Diencephalon (tissue), 1 donor: ENCODE measurements at places on chromosomes 3 and 15. TPM values are rescaled to one million over a fixed set of nuclear protein-coding genes. Genes with fewer than 3 reads are reported as not detected.

CLDN18 gene
- total RNA-seq = not detected

PPM1M gene
- 7.4 TPM for total RNA-seq

CIAO2A gene
- total RNA-seq = 40.8 TPM

PAK2 gene
- 48.2 TPM for total RNA-seq

DPPA2 gene
- total RNA-seq = not detected

DPP8 gene
- 87.9 TPM for total RNA-seq

TMCO5A gene
- not detected for total RNA-seq

GRM7 gene
- 76.1 TPM for total RNA-seq

CFAP92 gene
- 6.5 TPM for total RNA-seq

ALS2CL gene
- 2.1 TPM for total RNA-seq

LINGO1 gene
- total RNA-seq = 45.2 TPM

ZNF860 gene
- 6.7 TPM for total RNA-seq

GOLGA6D gene
- total RNA-seq = not detected

RPP25 gene
- 8.1 TPM for total RNA-seq

SYNPR gene
- 105 TPM for total RNA-seq

GRAMD1C gene
- 10.8 TPM for total RNA-seq

BOC gene
- total RNA-seq = 10.4 TPM

HCN4 gene
- 5.1 TPM for total RNA-seq

HESX1 gene
- not detected for total RNA-seq

HES1 gene
- 23.1 TPM for total RNA-seq

ANKUB1 gene
- total RNA-seq = 4.2 TPM

CCDC13 gene
- total RNA-seq = 5.1 TPM

DLG1 gene
- 105 TPM for total RNA-seq

LSAMP gene
- total RNA-seq = 118 TPM
